ENCODE measurements at places on chromosomes 7 and 10. TPM values are rescaled to one million over a fixed set of nuclear protein-coding genes. Genes with fewer than 3 reads are reported as not detected.

NODAL gene
- total RNA-seq, result not detected

ANKRD7 gene
- total RNA-seq, result 1.0 TPM

TMEM184A gene
- 0.27 TPM for total RNA-seq

GIMAP4 gene
- 52.8 TPM for total RNA-seq

CLDN3 gene
- not detected for total RNA-seq

PRF1 gene
- 7.6 TPM for total RNA-seq

WASHC2C gene
- 48.1 TPM for total RNA-seq

PDZD7 gene
- 3.8 TPM for total RNA-seq

PPP1R3A gene
- not detected for total RNA-seq

TSPAN12 gene
- total RNA-seq, result 7.6 TPM

CPA5 gene
- not detected for total RNA-seq

KLHL7 gene
- total RNA-seq, result 29.1 TPM

MSMB gene
- not detected for total RNA-seq

MLXIPL gene
- 23.8 TPM for total RNA-seq

GDF2 gene
- total RNA-seq, result not detected

WIPF3 gene
- 5.3 TPM for total RNA-seq

ARL5B gene
- total RNA-seq, result 16.2 TPM

CALCR gene
- 0.62 TPM for total RNA-seq

TMEM176B gene
- total RNA-seq, result 78.8 TPM

PVRIG gene
- 1.2 TPM for total RNA-seq

NAT16 gene
- total RNA-seq, result not detected

FFAR4 gene
- 0.31 TPM for total RNA-seq

MOGAT3 gene
- not detected for total RNA-seq

EPHA1 gene
- 0.22 TPM for total RNA-seq

AGAP5 gene
- 14.4 TPM for total RNA-seq

POLR1F gene
- 11.7 TPM for total RNA-seq

NKX2-3 gene
- total RNA-seq, result not detected

MSS51 gene
- total RNA-seq, result 5.2 TPM

CCDC126 gene
- 15.5 TPM for total RNA-seq

LIPK gene
- not detected for total RNA-seq

SPAM1 gene
- not detected for total RNA-seq

FAM149B1 gene
- total RNA-seq, result 25.6 TPM

H2BK1 gene
- total RNA-seq, result not detected

BHLHA15 gene
- not detected for total RNA-seq

SPOCK2 gene
- 5.3 TPM for total RNA-seq

MRLN gene
- not detected for total RNA-seq

CYP26A1 gene
- not detected for total RNA-seq

ALOX5 gene
- total RNA-seq, result 33.7 TPM

LANCL2 gene
- 9.3 TPM for total RNA-seq

C7orf25 gene
- total RNA-seq, result 10.1 TPM

KAZALD1 gene
- total RNA-seq, result 4.7 TPM

SKIDA1 gene
- total RNA-seq, result 3.1 TPM

IDI2 gene
- total RNA-seq, result not detected

INPP5F gene
- total RNA-seq, result 50.6 TPM

PRPS1L1 gene
- total RNA-seq, result not detected

CAMK1D gene
- 27.1 TPM for total RNA-seq

PIP gene
- total RNA-seq, result not detected

ADRA2A gene
- 11.4 TPM for total RNA-seq

PTPRN2 gene
- total RNA-seq, result 12.7 TPM

WNT8B gene
- not detected for total RNA-seq

All from sciatic nerve (tissue), 2 donors.